Ascending aorta (tissue), 2 donors: ENCODE measurements at places on chromosomes 16 and 17.

GRCh38 chr16:9053006-9053601 is 38.3 kb upstream of the HAPSTR1 start:
- peak; percentile 73 for DNase-seq

- no peak for DNase-seq
Measured at GRCh38 chr17:79295307-79295706, 220.7 kb downstream of the ENGASE start.

GRCh38 chr17:53659181-53659580 is 163.5 kb upstream of the KIF2B start:
- DNase-seq = no peak

DNA sequence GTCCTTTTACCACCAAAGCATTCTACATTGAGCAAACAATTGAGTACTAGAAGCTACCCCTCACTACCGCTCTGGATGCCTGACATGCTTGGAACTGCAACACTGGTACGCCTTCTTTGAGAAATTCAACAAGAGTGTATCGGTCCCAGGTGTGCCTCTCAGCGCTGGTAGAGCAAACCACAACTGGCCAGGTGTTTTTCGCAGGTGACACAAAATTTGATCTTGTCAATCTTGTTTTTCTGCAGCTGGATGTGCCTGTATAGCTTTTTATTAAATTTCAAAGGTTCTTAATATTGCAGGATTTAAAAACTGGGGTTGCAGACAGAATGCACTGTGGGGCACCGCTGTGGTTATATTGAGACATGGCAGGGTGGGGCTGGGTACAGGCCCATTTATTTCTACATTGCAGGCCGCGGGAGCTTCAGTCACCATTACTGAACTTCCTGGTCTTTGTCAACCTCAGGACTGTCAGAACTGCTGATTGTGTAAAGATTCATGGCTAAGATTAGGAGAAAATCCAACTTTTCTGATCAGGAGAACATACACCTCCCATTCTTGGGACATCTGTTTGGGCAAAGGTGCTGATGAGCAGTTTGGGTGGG is 4.5 kb upstream of the SNX20 start:
- no peak for DNase-seq
